ENCODE measurements at places on chromosomes 7 and 10.
A peak's percentile ranks its signal among the peaks of the same experiment; 100 is the strongest.

DNA sequence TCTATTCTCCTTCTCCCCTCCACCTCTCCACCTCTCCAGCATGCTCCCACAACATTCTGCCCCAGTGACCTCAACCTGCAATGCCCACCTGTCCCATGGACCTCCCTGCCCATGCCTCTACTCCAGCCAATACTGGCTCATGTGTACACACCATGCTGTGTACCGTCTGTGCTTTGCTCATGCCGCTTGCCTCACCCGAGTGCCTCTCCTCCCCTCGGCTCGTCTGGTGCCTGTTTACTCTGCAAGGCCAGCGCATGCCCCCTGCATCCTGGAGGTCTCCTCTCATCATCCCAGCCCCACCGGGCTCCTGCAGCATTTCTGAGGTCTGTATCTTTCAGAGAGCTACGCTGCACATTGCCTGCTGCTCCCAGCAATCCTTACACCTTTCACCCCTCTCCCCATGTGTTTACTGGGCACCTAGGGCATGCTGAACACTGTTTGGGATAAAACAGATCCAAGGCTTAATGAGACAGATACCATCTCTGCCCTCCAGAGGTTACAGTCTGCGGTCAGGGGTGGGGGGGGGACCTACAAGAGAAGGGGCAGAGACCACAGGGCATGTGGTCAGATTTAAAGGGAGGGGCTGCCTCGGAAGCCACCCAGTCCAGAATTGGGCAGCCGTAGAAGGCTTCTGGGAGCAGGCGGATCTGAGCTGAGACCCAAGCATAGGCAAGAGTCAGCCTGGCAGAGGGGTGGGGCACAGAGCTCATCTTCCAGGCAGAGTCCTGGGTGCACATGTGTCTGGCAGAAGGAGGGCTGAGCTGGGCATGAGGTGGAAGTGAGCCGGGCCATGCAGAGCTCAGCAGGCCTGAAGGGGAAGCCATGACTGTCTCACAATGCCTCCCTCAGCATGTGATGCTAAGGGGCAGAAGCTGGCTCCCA, 29.6 kb upstream of the PSAP start:
- DNase-seq = no peak

DNA sequence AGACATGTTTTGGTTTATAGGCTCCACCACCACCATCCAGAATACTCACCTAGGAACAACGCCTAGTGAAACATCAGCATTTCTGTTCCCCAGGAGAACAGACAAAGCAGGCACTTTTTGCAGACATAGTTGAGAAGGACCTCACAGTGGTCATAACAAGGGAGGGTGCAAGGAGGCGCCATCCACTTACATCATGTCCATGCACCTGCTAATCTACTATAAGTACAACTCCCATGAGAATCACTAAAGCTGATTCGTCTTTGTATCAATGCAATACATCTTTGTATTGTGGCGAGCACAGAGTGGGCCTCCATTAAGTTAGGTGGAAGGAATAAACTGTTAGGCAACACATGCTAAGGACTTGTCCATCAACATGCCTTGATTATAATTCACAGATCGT, 207.1 kb downstream of the KCNMA1 start:
- no peak for DNase-seq

GRCh38 chr10:21170216-21170615, 273.1 kb upstream of the NEBL start:
- DNase-seq = no peak

GRCh38 chr7:24715661-24716479, 41.4 kb downstream of the GSDME start:
- DNase-seq = no peak

- no peak for DNase-seq
Measured at GRCh38 chr10:58868736-58869435, 307.6 kb upstream of the PHYHIPL start.

- no peak for DNase-seq
Measured at GRCh38 chr7:13262929-13263530, 575.6 kb downstream of the ARL4A start.

DNA sequence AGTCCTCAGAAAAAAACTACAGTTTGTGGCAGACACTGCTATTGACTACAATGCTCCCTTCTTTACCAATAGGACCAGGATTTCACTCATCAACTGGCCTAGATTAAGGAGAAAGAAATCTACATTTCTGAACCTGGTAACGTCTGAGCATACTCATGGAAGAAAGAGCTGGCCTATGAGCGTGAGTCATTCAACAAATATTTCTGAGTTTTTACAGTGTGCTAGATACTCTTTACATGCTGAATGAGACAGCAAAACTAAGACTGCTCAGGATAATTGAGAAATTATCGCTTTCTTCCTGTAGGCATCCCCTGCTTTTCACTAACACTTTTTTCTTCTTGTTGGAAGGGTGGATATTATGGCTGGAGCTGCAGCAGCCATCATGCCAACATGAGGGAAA, 609.7 kb downstream of the TNS3 start:
- DNase-seq = peak; percentile 43

- DNase-seq = no peak
Measured at GRCh38 chr10:103241262-103242011, 4.2 kb upstream of the RPEL1 start.

DNA sequence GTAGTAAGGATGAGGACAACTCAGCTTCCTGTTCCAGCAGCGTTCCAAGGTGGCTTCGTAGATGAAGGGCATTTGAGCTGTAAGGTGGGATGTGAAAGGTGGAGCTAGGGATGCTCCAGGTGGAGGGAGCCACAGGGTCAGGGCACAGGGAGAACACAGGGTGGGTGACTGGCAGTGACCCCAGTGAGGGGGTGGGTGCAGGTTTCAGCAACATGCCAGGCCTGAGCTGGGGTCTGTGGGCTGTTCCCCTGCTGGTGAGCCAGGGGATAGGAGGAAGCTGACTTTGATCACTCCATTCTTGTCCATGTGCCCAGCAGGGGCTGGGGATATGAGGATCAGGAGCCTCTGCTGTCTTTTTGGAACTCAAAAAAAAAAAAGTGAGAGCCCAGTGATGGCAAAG, 33.2 kb downstream of the CDH23 start:
- no peak for DNase-seq

DNA sequence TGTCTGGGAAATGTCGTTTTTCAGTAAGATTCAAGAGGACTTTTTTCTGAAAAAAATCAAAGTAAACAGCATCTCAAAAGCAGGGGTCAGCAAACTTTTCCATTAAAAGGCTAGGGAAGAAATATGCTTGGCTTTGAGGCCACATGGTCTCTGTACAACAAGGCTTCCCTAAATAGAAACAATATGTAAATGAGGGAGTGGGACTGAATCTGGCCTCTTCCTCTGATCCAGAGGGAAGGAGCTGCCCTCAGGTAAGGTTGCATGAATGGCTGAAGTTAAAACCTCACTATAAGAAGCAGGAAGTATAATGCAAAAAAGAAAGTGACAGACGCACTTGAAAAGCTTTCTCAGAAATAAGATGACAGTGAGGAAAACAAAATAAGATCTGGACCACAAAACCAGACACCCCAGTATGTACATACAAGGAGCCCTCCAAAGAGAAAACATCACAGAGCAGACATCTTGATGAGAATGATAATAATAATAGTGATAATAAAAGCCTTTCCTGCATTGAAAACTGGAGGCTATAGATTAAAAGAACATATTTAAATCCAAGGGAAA, 115.2 kb downstream of the PLXNA4 start:
- no peak for DNase-seq

DNA sequence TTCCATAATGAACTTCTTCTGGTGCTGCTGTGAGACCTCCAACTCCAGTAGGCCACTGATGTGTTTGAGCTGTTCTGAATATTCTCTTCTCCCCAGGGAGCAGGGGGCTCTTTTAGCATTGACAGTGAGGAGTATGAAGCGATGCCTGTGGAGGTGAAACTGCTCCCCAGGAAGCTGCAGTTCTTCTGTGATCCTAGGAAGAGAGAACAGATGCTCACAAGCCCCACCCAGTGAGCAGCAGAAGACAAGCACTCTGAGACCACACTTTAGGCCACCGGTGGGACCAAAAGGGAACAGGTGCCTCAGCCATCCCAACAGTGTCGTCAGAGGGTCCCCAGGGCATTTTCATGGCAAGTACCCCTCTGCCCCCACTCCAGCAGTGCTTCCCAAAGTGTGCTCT, 49.3 kb downstream of the DENND11 start:
- no peak for DNase-seq

- DNase-seq = no peak
Measured at GRCh38 chr7:133534816-133535215, 281.9 kb downstream of the EXOC4 start.
